ENCODE measurements at places on chromosomes 3 and 15. TPM values are rescaled to one million over a fixed set of nuclear protein-coding genes. Genes with fewer than 3 reads are reported as not detected.
A peak's percentile ranks its signal among the peaks of the same experiment; 100 is the strongest.

DNA sequence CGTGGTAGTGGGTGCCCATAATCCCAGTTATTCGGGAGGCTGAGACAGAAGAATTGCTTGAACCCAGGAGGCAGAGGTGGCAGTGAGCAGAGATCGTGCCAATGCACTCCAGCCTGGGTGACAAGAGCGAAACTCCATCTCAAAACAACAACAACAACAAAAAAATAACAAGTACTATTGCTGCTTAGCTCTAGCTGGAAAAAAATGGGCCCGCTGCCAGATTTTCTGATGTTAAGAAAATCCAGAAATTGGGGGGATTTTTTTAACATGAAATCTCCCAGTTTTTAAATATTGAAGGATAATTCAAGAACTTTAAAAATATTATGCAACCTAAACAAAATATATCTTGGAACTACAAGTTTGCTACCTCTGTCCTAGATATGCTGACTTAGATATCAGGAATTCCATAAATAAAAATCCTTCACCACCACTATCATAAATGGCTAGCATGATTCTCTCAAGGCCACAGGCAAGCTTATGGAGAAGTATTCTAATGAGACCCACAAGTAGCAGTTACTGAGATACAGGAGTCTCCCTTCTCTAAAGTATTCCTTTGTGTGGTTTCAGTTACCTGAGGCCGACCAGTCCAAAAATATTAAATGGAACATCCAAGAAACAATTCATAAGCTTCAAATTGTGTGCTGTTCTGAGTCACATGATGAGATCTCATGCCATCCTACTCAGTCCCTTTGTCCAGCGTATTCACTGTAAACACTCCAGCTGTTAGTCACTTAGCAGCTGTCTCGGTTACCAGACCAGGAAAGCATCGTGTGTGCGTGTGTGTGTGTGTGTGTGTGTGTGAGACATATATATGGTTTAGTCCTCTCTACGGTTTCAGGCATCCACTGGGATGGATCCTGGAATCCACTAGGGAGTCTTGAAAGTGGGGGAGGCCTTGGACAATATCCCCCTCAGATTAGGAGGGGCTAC is 277.2 kb downstream of the TBL1XR1 start:
- no peaks in the 10 kb centered on the region for H3K27me3 ChIP-seq
- no peaks in the 10 kb centered on the region for H3K36me3 ChIP-seq
- H3K27ac ChIP-seq: no peak overlapping the region
- H3K4me3 ChIP-seq: no peak overlapping the region

DNA sequence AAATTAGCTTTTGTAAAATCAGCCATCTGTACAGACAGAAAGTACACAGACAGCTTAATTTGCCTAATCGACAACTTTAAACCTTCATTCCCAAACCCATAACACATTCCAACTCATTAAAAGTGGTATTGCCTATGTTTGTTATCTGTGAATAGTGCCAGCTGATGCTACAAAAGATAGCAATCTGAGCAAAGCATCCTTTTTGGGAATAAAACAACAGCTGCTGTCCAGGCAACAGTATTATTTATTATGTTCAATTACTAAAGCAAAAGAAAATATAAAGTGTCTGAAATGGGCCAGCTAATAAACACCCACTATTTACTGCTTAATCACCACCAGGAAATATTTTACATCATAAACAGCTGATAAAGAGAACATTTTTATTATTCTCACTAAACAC is 134.8 kb upstream of the ABI3BP start:
- H3K4me1 ChIP-seq: no peaks in the 10 kb centered on the region
- H3K27ac ChIP-seq: no peak overlapping the region
- no peak overlapping the region for H3K4me3 ChIP-seq
- H3K36me3 ChIP-seq: no peaks in the 10 kb centered on the region
- DNase-seq: no peak
- no peaks in the 10 kb centered on the region for H3K27me3 ChIP-seq

GRCh38 chr3:119570229-119570628 is 9.1 kb upstream of the ADPRH start:
- H3K4me3 ChIP-seq: no peak overlapping the region
- H3K27ac ChIP-seq: no peak overlapping the region
- H3K4me1 ChIP-seq: no peaks in the 10 kb centered on the region
- DNase-seq: no peak
- no peaks in the 10 kb centered on the region for H3K27me3 ChIP-seq

- no peaks in the 10 kb centered on the region for H3K36me3 ChIP-seq
- DNase-seq: no peak
- H3K4me3 ChIP-seq: no peak overlapping the region
- no peak overlapping the region for H3K27ac ChIP-seq
These were observed 84.8 kb upstream of the ICE2 start for GRCh38 chr15:60563539-60564404.

- H3K36me3 ChIP-seq: no peaks in the 10 kb centered on the region
- DNase-seq: no peak
- H3K27me3 ChIP-seq: no peaks in the 10 kb centered on the region
- H3K4me1 ChIP-seq: peaks cover 43% of the 10 kb centered on the region
- H3K27ac ChIP-seq: peak overlapping the region; percentile 44
These were observed 1.3 kb downstream of the RYK start for GRCh38 chr3:134249296-134249841.

Gene ZKSCAN7
- 27.4 TPM for total RNA-seq

Gene OXNAD1
- total RNA-seq: 21.5 TPM

Data from cardiac muscle cell (in vitro differentiated cells and primary cell).